T-cell (primary cell): ENCODE measurements at places on chromosomes 1 and 21.

DNA sequence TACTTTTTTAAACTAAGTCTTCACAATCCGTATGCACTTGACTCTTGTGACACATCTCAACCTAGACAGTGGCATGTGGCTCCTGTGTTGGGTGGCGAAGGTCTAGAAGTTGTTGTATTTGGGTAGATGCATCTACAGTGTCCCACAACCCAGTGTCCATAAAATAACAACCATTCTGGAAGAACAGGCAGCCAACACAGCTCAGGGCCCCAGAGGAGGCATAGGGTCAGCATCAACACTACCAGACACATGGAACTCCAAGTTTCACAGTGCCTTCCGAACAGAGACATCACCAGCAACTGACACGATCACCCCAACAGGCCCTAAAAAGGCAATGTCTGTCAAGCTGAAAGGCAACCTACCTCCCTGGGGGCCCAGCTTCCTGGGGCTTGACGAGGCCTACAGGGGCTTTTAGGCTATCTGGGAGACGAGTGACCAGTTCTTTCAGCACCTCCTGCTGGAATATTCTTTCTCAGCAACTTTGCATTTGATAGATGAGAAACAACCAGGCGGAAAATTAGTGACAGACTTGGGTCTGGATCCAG is 5.6 kb downstream of the SH3BP5L start:
- DNase-seq: no peak

DNA sequence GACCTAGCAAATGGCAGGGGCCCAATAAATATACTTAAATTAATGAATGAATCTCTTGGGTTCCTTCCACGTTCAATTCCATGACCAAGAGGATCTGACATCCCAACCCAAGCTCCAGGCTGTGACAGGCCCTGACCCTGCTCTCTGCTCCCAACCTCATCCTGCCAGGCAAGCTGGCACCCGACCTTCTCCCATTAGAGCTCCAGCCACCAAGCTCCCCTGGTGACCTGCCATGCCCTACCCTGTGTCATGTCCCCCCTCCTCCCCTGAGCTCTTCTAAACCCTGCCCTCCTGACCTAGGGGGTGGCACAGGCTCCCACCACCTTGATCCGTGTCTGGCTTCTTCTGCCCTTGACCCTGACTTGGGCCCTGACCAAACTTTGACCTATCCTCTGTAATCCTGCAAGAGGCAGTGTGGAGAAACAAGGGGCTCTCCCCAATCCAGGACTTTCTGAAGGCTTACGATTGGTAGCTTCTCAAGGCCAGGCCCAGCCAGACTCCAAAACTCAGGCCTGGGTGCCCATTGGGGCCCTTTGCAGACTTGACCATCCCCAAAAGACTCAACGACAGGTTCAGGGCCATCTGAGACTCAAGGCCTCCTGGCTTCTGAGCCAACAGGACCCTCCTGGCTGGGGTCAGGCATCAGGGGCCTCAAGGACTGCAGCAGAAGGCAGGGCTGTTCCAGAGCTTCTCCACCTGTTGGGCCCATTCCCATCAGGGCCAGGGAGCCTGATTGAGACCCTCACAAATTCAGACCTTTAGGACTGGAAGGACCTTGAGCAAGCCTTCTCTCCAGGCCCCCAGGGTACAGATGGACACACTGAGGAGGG is 249.0 kb downstream of the PTPRU start:
- DNase-seq: no peak

GRCh38 chr1:241240069-241240468 is 116.9 kb downstream of the RGS7 start:
- DNase-seq: no peak

- no peak for DNase-seq
Measured at GRCh38 chr1:74579425-74579824, 67.0 kb upstream of the LRRC53 start.

DNA sequence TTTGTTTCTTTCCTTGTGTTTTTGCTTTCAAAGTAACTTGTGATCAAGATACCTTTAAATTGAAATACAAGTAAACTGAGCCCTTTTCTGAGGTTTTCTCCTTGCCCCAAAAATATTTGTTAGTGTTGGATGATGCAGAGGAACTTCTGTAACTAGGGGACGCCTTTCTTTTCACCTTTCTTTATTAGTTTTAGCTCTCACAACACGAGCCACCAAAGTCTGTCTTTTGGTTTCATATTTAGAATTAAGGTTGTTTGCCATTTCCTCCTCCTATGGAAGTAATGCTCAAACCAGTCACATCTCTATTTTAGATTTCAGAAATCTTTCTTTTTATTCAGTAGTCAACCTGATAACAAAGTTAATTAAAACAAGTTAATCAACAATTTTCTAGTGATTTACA is 120.8 kb downstream of the ZP4 start:
- no peak for DNase-seq

DNA sequence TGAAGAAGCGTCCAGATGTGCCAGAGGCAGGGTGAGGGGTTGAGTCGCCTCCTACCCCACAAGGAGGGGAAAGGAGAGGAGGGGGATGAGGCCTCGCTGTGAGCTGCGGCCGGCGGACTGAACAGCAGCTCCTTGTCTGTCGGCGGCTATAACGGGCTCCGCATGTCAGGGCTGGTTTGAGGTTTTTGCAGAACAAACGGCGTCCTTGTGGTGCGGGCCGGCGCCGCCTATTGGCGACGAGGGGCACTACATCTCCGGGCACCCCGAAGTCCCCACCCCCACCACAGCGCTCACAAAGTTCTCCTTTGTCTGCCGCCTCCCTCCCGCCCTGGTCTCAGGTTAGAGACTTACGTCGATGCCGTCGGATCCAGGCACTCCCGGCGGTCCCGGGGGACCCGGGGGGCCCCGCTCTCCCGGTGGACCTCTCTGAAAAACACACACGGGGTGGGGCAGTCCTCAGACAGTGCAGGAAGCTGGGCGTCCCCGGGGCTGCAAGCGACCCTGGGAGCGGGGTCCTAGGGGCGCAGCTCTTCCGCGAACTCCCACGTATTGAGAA is 1.8 kb downstream of the COL9A2 start:
- peak; percentile 82 for DNase-seq

DNA sequence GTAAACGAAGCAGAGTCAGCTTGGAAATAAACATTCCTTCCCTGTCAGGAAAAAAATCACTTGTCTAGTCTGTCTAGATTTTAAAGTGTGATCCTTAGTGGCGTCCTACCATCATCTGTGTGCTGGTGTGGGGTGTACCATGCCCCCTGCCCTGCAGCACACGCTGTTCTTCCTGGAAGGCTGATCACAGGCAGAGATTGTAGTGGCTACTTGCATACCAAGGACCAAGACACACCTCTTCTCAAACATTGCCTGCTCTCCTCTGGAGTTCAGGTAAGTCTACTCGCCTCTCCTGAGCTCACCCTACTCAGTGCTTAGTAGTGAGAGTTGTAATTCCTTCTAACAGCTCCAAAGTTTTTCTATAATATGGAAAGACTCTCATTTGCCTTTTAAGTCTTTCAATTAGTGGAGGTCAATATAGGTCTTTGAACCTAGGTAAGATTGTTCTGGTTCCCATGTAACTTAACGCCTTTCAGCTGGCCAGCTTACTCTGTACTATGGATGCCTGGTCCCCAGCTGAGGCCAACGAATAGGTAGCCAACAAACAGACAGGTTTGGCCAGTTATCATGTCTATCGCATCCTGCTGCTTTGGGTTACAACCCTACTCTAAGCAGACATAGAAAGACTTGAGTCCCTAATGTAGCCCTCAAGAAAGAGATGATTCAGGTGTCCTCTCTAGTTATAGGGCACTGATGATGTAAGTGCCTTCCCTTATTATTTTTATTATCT is 55.4 kb downstream of the XCL1 start:
- no peak for DNase-seq

- no peak for DNase-seq
Measured at GRCh38 chr21:45374826-45375455, 30.0 kb upstream of the COL18A1 start.

DNA sequence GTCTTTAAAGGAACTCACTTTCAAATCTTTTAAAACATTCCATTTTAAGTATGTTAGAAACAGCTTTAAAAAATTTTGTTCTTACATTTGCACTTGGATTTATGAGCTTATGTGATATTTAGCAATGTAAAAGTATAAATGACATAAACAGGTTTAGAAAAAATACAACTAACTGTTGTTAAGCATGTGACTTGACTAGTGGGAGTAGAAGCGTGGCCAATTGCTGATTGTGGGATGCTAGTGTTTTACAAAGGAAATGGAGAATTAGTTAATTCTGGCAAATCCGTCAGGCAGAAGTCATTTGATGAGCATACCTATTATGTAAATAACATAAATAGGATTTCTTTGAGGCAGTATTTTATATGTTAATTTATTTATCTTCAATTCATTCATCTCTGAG is 175.8 kb downstream of the ADGRL2 start:
- DNase-seq: no peak

- DNase-seq: no peak
Measured at GRCh38 chr1:201711811-201712210, 117.1 kb upstream of the IPO9 start.

- no peak for DNase-seq
Measured at GRCh38 chr1:70008660-70009059, 196.7 kb downstream of the LRRC40 start.

- no peak for DNase-seq
Measured at GRCh38 chr1:204415351-204415750, 3.7 kb upstream of the PPP1R15B start.

GRCh38 chr1:38026592-38027200 is 14.2 kb downstream of the UTP11 start:
- no peak for DNase-seq
